H9 (cell line): ENCODE measurements at places on chromosomes 2 and 18. TPM values are rescaled to one million over a fixed set of nuclear protein-coding genes. Genes with fewer than 3 reads are reported as not detected.
A peak's percentile ranks its signal among the peaks of the same experiment; 100 is the strongest.

- peak; percentile 60 for DNase-seq
Observed at GRCh38 chr18:12287684-12288402, 20.2 kb upstream of the TUBB6 start.

Gene DNER
- 1.0 and 1.1 TPM in 2 replicates for total RNA-seq

- DNase-seq = no peak
Observed at GRCh38 chr2:14975381-14975780, 342.9 kb downstream of the LRATD1 start.

DNA sequence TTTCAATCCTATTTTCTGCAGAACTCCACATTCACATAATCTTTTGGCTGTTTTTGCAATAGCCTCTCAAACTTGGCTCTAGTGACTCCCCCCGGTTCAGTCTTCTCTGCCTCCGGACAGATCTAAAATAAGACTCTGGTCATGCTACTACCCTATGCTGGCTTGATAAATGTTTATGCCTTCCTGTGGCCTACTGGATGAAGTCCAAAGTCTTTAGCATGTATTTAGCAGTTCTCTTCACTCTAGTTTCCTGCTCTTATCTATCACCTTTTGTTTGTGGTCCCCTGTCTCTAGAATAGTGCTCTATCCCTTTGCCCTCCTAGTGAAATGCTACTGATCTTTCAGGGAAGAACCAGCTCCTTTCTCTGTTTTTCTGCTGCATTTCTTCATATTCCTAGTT lies 14.4 kb downstream of the ADCYAP1 start:
- DNase-seq = no peak

DNA sequence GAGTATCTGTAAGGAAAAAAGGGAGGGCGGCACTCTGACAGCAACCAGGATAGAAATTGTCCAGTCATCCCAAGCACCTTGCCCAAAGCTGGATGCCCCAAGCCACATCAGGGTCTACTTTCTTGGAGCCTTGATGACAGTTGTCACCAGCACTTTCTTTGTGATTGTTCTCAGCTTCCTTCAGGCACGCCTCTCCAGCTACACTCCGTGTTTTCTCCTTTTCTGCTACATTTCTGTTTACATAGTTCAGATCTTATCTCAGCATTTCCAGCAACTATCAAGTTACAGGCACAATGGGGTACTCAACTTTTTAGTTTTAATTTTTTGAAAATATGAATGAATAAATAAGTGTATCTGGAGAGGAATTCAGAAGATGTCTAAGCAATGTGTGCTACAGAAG lies 115.3 kb upstream of the CELF4 start:
- DNase-seq = no peak

Gene ADRA2B
- 2.7 TPM in 2 replicates for total RNA-seq

DNA sequence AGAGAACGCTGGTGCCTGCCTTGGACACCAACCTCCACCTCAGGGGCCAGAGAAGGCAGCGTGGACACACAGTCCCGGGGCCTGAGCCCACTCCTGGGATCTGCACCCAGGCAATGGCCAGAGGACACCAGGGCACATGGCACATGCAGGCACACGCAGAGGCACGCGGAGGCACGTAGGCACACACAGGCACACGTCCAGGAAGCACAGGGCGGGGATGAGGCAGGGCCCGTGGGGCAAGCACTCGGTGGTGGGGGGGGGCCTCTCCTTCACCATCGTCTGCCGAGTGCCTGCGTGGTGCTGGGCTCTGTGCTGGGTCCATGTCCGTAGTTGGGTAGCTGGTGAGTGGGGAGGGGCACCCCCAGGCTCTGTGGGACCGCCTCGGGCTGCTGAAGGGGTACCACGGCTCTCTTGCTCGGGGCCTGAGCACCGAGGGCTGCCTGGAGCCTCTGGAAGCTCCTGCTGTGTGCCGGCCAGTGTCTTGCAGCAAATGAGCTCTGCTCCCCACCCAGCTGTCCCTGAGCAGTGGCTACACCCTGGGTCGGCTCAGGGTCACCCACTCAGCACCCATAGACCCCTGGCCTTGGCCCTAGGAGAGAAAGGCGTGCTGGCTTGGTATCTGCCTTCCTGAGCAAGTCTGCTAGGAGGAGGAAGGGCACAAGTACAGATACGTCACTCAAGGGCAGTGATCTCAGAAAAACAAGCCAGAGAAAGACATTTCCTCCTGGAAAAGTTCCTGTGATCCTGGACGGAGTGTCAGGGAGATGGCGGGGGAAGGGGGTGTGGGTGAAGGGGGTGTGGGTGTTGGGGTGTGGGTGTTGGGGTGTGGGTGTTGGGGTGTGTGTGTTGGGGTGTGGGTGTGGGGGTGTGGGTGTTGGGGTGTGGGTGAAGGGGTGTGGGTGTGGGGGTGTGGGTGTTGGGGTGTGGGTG lies 26.4 kb downstream of the RTP5 start:
- peak; percentile 47 for DNase-seq

GRCh38 chr2:44731505-44731904 lies 210.0 kb upstream of the SIX3 start:
- no peak for DNase-seq

DNA sequence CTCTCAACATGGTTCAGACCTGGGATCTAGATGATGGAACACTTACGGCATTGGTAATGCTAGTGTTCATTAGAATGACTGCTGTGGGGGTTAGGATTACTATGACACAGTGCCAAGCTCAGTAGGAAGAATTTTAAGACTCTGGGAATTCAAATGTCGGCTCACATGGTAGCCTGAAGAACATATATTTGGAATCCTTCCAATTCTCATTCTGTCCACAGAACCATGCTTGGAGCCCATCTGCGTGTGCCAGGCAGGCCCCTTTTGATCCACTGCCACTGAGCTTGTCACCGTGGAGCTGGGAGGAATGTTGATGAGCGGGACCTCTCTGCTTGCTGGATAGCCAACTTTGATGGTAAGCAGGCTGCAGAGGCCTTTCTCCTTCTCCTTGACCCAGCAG lies 322.0 kb upstream of the SOX11 start:
- DNase-seq = no peak

Gene CNDP1
- 0.29 TPM in 1 of 2 replicates, not detected in the other for total RNA-seq

Gene LRATD1
- total RNA-seq = 0.31 and 0.39 TPM in 2 replicates

DNA sequence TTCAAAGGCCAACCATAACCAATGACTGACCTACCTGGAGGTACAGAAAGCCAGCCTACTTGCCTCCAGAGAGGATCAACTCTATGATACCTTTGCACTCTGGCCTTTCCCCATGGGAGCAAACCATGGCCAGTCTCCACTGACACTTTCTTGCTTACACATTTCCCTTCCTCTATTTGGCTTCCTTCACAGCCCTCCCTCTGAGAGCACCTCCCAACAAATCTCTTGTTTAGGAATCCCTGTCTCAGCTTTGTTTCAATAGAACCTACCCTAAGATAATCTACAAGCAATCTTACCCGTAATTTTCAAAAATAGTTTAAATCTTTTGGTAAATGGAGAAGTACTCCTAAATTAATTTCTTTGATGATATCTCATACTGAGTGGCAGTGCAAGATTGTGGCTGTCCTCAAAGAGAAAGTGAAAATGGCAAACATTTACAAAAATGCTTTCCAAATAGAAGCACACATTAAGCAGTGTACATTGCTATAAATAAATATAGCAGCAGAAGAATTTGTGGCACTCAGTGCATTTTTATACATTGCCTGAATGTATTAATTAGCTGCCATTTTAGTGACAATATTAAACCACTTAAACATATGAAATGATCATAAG lies 140.6 kb downstream of the CCDC148 start:
- no peak for DNase-seq

Gene CD28
- not detected in 2 replicates for total RNA-seq

GRCh38 chr2:109609352-109610024 lies 4.3 kb downstream of the SEPTIN10 start:
- DNase-seq = no peak

GRCh38 chr2:69177785-69178636 lies 165.0 kb downstream of the ANTXR1 start:
- DNase-seq = peak; percentile 98
